Activated naive CD4-positive, alpha-beta T cell treated with Interleukin-2 at 50 U/mL for 16 hours (primary cell): ENCODE measurements at places on chromosomes 5 and 9.

- DNase-seq = no peak
Measured at GRCh38 chr5:21152611-21153010, 1164.6 kb upstream of the CDH18 start.

DNA sequence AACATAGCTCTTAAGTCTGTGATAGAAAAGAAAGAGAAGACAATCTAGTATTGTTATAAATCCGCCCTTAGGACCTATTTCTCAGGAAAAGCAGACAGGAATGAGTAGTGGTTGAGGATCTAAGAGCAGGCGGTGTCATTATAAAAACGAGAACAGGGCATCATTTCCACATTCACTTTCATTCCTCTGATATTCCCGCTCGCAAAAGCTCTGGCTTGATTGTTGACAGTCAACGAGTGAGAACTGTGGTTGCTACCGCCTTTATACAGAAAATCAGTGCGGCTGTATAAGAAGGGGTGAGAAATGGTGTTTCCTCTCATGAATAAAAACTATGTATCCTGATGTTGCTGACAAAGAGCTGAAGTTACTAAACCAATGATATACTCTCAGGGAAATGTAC is 1409.6 kb upstream of the WWC1 start:
- no peak for DNase-seq

DNA sequence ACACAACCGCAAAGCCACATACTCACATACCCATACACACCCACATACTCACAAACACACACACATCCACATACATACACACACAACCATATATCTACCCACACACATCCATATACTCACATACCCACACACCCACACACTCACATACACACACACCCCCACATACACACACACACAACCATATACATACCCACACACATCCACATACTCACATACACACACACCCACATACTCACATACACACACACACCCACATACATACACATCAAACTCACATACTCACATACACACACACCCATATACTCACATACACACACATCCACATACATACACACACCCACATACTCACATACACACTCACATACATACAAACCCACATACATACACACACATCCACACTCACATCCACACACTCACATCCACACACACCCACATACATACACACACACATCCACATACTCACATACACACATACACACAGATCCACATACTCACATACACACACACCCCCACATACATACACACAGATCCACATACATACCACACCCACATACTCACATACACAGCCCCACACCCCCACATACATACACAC is 220.0 kb downstream of the ADAMTS12 start:
- DNase-seq = no peak

DNA sequence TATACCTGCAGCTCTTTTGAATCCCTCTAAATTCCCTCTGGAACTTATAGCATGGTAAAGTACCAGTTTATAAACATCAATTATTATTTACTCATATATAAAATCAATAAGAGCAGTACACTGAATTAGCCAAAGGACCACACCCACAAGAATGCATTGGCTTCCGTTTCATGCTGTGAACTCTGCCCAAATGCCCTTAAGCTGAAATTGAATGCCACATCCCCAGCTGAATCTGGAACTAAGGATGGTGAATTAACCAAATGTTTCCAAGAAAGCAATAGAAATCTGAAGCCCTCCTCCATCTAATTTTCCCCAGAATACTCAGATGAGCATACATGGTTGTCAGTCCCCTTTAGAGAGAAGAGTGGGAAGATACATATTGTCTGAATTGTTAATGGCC is 436.4 kb upstream of the FTMT start:
- no peak for DNase-seq

GRCh38 chr9:111945216-111945615 is 48.6 kb downstream of the UGCG start:
- DNase-seq = peak; percentile 35
